ENCODE measurements at places on chromosomes 5 and 9. TPM values are rescaled to one million over a fixed set of nuclear protein-coding genes. Genes with fewer than 3 reads are reported as not detected.

The GABRG2 gene
- not detected for total RNA-seq

The LTC4S gene
- total RNA-seq: not detected

The LAMC3 gene
- 0.33 TPM for total RNA-seq

The CNTNAP3B gene
- 1.2 TPM for total RNA-seq

The NPR2 gene
- total RNA-seq: 48.6 TPM

The TAF11L5 gene
- total RNA-seq: not detected

The BTNL8 gene
- not detected for total RNA-seq

The HSPA4 gene
- 129 TPM for total RNA-seq

The HTR4 gene
- not detected for total RNA-seq

The LRRC70 gene
- total RNA-seq: 0.50 TPM

The TTC23L gene
- under 0.01 TPM for total RNA-seq

The AQP7 gene
- 0.99 TPM for total RNA-seq

The GKAP1 gene
- 0.66 TPM for total RNA-seq

The ANKRD55 gene
- total RNA-seq: not detected

The DRD1 gene
- under 0.01 TPM for total RNA-seq

The SPINK13 gene
- not detected for total RNA-seq

The ZCCHC7 gene
- 23.7 TPM for total RNA-seq

The FGFR4 gene
- 20.1 TPM for total RNA-seq

The PDE6A gene
- not detected for total RNA-seq

The PCDHA12 gene
- not detected for total RNA-seq

The OLFM1 gene
- total RNA-seq: 4.9 TPM

The FGF1 gene
- 2.6 TPM for total RNA-seq

The DMRT3 gene
- total RNA-seq: not detected

The RANBP3L gene
- not detected for total RNA-seq

The AGTPBP1 gene
- 17.7 TPM for total RNA-seq

The FAM53C gene
- total RNA-seq: 50.3 TPM

The CREB3 gene
- total RNA-seq: 79.2 TPM

The PCA3 gene
- not detected for total RNA-seq

The MRPS30 gene
- total RNA-seq: 57.5 TPM

The ARSI gene
- 12.1 TPM for total RNA-seq

The NME5 gene
- 2.6 TPM for total RNA-seq

The EMB gene
- 13.7 TPM for total RNA-seq

The FOXD4 gene
- total RNA-seq: 0.17 TPM

The PCDHAC1 gene
- total RNA-seq: under 0.01 TPM

The GNA14 gene
- 0.15 TPM for total RNA-seq

The HAVCR2 gene
- total RNA-seq: 2.2 TPM

The BHMT gene
- 0.15 TPM for total RNA-seq

The ANKRD31 gene
- total RNA-seq: under 0.01 TPM

The CEP78 gene
- 23.9 TPM for total RNA-seq

The CDO1 gene
- total RNA-seq: 9.0 TPM

The ENTPD2 gene
- total RNA-seq: not detected

The RAPGEF1 gene
- 35.9 TPM for total RNA-seq

The RUSC2 gene
- total RNA-seq: 17.5 TPM

The SLC36A3 gene
- not detected for total RNA-seq

The HCN1 gene
- not detected for total RNA-seq

The SEMA5A gene
- 12.5 TPM for total RNA-seq

The PROB1 gene
- 1.2 TPM for total RNA-seq

The CDC37L1 gene
- total RNA-seq: 24.4 TPM

The PPP3R2 gene
- not detected for total RNA-seq
